ENCODE measurements at places on chromosomes 12 and 14.

- no peak for DNase-seq
Measured at GRCh38 chr12:19938031-19938430, 430.3 kb upstream of the PDE3A start.

DNA sequence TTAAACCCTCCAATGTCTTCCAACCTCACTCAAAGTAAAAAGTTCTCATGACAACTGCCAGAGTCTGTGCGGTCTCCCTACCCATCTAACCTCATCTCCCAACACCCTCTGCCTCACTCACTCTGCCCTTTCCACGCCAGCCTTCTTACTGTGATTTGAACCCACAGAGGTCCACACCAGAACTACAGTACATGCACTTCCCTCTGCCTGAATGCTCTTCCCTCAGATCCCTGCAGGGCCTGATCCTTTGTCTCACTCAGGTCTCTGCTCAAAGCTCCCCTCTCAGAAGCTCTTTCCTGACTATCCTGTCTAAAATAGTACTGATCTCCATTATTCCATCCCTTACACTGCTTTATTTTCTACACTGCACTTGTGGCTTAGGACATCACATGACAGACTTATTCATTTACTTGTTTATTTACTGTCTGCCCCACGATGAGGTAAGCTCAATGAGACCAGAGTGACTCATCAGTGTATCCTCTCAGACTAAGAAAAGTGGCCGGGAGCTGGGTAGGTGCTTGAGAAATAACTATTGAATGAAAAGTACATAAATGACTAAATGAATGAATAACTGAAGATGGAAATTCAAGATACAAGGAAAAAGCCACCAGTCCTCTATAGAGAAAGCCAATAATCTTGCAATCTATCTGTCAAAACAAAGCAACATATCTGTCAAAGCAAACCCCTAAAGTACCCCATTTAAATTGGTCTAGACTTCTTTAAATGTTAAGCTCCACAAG, 17.1 kb downstream of the POMT2 start:
- DNase-seq, result no peak

DNA sequence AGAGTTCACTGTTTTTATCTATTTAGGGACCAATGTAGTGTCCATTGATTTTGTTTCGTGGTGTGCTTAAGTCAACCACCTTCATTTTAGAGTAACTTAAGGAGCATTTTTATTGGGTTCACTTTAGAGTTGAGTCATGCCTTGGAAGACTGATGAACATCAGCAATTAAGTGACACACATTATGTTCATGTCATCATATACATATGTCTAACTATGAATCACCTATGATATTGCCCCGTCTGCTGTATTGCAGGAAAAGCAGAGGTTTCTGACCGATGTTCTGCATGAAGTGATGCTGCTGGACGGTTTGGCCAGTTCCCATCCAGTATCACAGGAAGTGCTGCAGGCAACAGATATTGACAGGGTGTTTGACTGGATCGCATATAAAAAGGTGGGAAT, 227.1 kb downstream of the TRHDE start:
- DNase-seq, result no peak

DNA sequence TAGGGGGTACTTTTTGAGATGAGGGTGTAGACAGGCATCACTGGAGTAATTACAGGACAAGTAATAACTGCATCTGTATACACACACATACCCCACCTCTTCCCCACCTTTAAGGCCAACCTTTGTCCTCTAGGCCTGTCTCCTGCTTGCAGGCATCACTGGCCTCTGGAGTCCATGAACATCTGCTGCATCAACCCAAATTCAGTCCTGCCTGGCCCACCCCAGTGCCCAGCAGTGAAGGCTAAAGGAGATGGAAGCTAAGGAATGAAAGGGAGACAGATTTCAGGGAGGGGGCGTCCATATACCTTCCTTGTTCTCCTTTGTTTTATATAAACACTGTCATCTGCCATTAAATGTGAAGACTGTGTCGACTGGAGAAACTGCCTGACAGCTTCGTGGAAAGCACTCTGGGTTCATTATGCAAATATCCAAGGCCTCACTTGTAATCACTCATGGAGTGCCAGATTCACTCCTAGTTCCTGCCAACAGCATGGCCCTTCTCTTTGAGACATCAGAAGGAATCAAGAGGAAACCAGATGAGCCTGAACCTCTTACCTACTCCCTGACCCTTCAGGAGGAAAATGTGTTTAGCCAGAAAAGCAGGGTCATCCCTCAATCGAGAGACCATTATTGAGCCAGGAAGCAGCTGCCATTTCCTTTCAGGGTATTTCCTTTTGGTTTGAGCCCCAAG, 64.4 kb downstream of the SERPINA3 start:
- no peak for DNase-seq

- DNase-seq, result no peak
Measured at GRCh38 chr12:1115484-1116231, 124.6 kb downstream of the ERC1 start.

DNA sequence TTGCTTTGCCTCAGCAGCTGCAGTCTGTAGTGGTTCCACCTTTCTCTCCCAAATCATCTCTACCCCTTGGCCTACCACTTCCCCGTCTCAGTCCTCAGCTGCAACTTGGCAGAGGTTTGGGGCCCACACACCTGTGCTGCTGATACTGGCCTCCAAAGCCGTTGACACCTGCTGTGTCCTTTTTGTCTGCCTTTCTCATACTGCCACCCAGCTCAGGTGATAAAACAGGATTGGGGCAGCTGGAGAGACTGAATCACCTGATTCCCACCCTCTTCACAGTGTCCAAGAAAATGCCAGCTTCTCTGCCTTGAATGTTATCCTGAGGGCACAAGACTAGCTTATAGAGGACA, 103.7 kb downstream of the ETV6 start:
- peak; percentile 25 for DNase-seq

DNA sequence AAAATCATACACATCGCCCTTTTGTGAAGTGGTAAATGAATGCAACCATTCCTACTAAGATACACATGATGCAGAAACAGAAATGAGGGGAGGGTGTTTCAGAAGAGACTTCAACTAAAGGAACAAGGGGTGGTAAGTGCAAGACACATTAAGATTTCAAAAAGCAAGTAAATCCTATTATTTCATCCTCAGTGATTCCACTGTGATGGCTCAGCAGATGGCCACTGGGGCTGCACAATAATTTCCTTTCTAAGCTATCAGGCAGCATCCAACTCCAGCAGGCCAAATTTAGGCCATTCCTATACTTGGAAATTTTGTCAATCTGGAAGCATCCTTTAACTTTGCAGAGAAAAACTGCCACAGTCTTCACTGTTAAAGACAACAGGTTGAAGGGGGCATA, 272.4 kb downstream of the NELL2 start:
- no peak for DNase-seq

GRCh38 chr14:22895402-22895801, 12.4 kb downstream of the REM2 start:
- no peak for DNase-seq

GRCh38 chr12:52268212-52268611, 6.2 kb upstream of the KRT86 start:
- no peak for DNase-seq

- DNase-seq, result no peak
Measured at GRCh38 chr12:32031109-32031508, 71.9 kb downstream of the RESF1 start.

GRCh38 chr14:65910108-65910786, 497.7 kb downstream of the FUT8 start:
- no peak for DNase-seq
